GM23338 (cell line): ENCODE measurements at places on chromosomes 3 and 15. TPM values are rescaled to one million over a fixed set of nuclear protein-coding genes. Genes with fewer than 3 reads are reported as not detected.

REC114 gene
- not detected in 2 replicates for polyA plus RNA-seq

CPNE9 gene
- polyA plus RNA-seq: 6.2 and 7.0 TPM in 2 replicates

CCR8 gene
- polyA plus RNA-seq: 0.23 and 0.55 TPM in 2 replicates

GRIP2 gene
- 3.6 and 3.9 TPM in 2 replicates for polyA plus RNA-seq

SCN5A gene
- 8.4 and 10.2 TPM in 2 replicates for polyA plus RNA-seq

- DNase-seq: no peak
Observed at GRCh38 chr3:6281662-6282061, 579.3 kb upstream of the GRM7 start.

DNA sequence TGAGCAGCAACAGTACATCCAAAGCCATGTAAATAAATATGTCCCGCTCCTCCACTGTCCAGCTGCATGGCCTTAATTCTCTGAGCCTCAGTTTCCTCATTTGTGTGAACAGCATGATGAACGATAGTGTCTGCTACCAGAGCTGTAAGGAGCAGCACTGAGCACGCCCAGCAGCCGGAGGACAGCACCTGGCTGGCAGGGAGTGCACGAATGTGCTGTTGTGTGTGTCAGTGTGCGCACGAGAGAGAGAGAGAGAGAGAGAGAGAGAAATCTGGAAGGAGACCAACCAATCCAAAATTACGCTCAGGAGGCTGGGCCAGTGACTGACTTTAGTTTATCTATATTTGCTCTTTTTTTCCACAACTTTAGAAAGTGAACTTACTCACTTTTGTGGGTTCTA lies 26.6 kb upstream of the PLXNA1 start:
- DNase-seq: no peak

DNA sequence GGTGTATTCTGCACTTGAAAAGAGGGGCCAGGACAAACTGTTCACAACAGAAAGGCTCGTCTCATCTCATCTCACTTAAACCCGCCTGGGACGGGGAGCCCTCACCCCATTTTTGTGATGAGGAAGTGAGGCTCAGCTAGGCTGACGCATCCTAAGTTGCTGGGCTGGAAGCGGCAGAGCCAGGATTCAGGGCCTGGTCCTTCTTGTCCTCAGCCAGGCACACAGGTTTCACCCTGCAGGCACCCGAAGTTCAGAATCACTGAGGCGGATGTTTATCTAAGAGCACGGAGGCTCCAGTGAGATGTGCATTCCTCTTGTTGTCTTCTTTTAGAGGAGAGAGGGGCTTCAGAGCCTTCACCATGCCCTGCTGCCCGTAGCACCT lies 51.1 kb upstream of the PLXNA1 start:
- no peak for DNase-seq

- DNase-seq: no peak
Observed at GRCh38 chr15:91917686-91918360, 64.3 kb downstream of the SLCO3A1 start.

- no peak for DNase-seq
Observed at GRCh38 chr3:72818092-72818773, 30.0 kb downstream of the SHQ1 start.

GRCh38 chr3:126352476-126353454 lies 4.4 kb downstream of the KLF15 start:
- DNase-seq: no peak

- no peak for DNase-seq
Observed at GRCh38 chr3:158165730-158166129, 55.8 kb downstream of the RSRC1 start.

- no peak for DNase-seq
Observed at GRCh38 chr15:50542887-50543210, 3.6 kb downstream of the USP50 start.
